A172 (cell line): ENCODE measurements at places on chromosomes 7 and 10. TPM values are rescaled to one million over a fixed set of nuclear protein-coding genes. Genes with fewer than 3 reads are reported as not detected.

SPDYE5 gene
- total RNA-seq: not detected in 2 replicates

GRCh38 chr10:87660484-87661133 is 931 bp downstream of the PAPSS2 start:
- peak; percentile 59 for DNase-seq

DNA sequence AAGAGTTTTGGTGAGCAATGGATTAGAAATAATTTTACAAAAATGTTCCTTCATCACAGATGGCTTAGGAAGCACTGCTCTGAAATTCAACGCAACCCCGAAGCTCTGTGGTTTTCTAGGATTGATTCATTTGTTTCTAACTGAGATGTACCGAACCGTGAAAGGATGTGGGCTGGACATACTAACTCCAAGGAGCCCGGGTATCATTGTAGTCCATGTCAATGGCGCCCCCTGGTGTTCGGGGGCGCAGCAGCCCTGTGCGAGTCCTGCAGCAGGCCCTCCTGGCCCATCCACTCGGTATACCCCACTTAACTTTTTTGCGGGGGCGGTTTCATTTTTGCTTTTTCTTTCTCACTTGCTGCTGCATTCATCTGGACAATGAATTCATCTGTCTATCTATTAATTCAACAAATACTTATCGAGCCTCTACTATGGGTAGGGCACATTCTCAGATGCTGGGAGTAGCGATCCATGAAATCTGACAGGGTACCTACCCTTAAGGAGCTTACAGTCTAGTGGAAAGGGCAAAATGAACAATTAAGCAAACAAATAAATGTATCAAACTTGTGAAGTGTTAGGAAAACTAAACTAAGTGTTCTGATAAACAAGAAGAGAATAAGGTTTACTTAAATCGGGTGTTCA is 25.2 kb upstream of the ITPRID1 start:
- DNase-seq: peak; percentile 71

NOS3 gene
- 0.74 and 2.5 TPM in 2 replicates for total RNA-seq

DNA sequence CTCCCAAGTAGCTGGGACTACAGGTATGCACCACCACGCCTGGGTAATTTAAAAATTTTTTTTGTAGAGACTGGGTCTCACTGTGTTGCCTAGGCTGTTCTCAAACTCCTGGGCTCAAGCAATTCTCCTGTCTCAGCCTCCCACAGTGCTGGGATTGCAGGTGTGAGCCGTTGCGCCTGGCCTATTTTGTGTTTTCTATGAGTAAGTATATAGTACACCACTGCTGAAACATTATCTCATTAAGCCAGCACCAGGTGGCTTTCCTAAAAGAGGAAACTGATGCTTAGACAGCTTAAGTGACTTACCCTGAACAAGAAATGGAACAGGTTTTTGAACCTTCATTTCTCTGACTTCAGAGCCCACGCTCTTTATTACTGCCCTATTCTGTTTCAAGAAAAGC is 7.8 kb upstream of the PTPN12 start:
- DNase-seq: no peak

DNA sequence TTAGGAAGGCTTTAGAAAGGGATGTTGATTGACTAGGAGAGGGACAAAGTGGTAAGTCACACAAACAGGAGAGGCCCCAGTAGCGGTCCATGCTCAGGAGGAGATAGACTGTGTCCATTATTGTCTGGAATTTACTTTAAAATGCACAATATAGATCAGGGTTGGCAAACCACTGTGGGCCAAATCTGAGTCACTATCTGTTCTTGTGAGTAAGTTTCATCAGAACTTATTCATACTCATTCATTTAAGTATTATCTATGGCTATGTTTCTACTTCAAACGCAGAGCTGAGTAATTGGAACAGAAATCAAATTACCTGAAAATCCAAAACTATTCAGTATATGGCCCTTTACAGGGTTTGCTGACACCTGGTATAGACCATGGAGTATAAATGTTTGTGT is 166.5 kb downstream of the COL28A1 start:
- DNase-seq: no peak

IDI2 gene
- total RNA-seq: not detected in 2 replicates

TMEM213 gene
- total RNA-seq: not detected in 2 replicates

PAPOLB gene
- total RNA-seq: not detected in 2 replicates

PRKAR2B gene
- 13.9 and 14.2 TPM in 2 replicates for total RNA-seq

CFAP70 gene
- total RNA-seq: 0.36 and 0.72 TPM in 2 replicates

GRCh38 chr10:35520996-35521395 is 84.1 kb upstream of the GJD4 start:
- no peak for DNase-seq

DNA sequence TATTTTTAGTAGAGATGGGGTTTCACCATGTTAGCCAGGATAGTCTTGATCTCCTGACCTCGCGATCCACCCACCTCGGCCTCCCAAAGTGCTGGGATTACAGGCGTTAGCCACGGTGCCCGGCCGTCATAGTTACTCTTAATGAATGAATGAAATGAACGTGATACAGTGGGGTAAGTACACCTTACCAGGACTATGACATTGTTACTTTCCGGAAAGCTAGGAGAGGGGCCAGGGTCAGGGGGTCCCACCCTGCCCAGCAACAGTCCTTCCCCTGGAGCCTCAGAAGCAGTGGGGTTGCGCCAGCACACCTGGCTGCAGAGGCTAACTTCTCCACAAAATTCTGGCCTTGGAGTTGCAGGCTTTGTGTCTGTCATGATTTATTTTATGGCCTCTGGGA is 21.4 kb downstream of the VSTM4 start:
- no peak for DNase-seq

CTTNBP2 gene
- not detected in 2 replicates for total RNA-seq

UNC5B gene
- 2.3 and 4.6 TPM in 2 replicates for total RNA-seq

DNA sequence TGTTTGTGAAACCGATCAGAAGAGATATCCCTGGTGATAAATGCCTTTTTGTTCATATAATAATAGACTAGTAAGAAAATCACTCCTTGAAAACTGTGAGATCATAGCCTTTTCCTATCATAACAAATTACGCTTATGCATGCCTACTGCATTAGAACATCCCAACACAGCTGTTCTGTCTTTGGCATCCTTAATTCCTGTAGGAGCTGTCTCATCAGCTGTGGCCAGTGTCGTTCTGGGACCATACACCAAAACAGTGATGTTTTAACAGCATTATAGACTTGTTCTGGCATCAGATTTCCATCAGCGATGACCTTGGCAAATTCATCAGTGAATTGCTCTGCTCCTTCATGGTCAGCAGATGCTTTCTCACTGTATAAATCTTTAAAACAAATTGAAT is 423.6 kb upstream of the LRGUK start:
- peak; percentile 42 for DNase-seq

CDK1 gene
- 230 and 248 TPM in 2 replicates for total RNA-seq

DNA sequence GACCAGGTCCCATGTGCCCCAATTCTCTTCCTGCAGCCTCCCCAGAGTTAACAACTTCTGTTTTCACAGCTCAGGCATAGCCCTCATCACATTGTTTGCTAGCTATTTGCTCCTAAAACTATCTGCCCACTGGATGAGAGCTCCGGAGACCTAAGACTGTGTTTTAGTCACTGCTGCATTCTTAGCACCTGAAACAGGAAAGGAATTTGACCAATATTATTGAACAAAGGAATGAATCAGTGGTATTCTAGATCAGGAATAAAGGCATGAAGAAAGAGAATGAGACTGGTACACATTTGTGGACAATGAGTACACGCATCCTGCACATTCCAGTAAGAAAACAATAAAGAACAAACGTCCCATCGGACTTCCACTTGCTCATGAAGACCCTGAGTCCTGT is 54.8 kb downstream of the PPP1R17 start:
- no peak for DNase-seq

DNA sequence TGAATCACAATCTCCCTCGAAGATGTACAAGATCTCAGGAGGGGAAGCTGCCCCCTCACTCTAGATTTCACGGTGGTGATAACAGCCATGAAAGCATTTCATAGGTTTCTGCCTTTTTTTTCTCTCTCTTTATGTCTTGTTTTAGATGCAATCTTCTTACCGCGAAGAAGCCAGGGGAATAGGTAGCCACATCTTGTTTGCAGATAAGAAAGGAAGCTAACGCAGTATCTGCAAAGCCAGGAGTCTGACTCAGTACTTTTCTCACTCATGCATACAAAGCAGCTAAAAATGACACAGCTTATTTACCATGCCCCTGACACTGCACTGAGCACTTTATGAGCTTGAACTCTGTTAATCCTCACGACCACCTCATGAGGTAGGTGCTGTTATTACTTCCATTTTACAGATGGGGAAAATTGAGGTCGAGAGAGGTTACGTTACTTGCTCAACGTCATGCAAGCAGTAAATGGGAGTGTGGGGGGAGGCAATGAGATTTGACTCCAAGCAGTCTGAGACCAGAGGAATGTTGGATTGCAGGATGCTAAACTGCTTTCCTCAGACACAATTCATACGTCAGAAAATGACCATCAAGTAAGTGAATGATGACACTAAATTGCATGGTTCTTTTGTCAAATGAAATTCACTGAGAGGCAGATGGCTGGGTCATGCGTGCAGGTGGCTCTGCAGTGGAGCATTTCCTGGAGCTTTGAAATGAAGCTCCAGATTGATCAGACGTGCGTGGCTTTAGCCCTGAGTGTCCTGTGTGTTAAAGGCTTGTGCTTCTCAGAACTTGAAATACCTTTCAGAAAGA is 3.3 kb downstream of the MAP3K8 start:
- DNase-seq: peak; percentile 59

DNA sequence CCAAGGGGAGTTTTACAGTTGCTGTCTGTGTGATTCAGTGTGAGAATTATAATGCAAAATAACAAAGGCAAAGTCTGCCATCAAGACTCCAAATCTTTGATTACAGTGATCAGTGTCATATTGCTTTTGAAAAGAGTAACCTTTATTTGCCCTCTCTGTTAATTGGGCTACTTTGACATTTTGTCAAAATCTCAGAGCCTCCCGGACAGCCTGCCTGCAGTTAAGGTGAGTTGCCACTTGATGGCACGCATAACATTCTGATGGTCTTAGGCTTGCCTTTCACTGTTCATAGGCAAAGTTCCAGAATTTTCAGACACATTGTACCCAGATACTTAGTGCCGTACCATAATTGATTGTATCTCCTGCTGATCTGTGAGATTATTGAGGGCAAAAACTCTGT is 253.5 kb downstream of the ABCA13 start:
- DNase-seq: peak; percentile 44

DNA sequence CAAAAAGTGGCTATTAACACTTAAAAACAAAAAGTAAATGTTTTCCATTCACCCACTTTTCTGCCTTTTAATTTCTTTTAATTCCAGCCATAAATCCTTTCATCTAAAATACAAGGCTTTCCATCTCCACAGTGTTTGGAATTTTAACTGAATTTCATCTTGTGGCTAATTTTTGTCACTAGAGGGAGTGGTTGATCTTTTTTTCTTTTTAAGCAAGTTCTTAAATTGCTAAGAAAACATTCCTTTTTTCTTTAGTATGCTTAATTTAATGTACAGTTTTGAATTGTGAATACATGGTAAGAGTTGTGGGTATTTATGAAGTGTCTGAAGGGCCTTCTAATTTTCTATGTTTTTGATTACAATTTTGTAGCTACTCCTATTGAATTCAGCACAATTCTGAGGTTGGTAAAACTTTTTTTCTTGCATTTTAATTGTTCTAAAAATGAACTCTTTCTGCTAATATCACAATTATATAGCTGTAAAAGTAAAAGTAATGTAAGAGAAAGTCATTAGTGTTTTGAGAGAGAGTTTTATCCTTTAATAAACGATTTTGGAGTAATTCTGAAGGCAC is 54.9 kb upstream of the ANK3 start:
- peak; percentile 40 for DNase-seq

GRCh38 chr7:29844559-29844958 is 38.3 kb downstream of the WIPF3 start:
- DNase-seq: no peak

TMEM196 gene
- total RNA-seq: not detected in 2 replicates

C7orf57 gene
- 0.62 and 1.6 TPM in 2 replicates for total RNA-seq

- DNase-seq: no peak
Observed at GRCh38 chr7:134502463-134503371, 24.6 kb upstream of the AKR1B10 start.

DNA sequence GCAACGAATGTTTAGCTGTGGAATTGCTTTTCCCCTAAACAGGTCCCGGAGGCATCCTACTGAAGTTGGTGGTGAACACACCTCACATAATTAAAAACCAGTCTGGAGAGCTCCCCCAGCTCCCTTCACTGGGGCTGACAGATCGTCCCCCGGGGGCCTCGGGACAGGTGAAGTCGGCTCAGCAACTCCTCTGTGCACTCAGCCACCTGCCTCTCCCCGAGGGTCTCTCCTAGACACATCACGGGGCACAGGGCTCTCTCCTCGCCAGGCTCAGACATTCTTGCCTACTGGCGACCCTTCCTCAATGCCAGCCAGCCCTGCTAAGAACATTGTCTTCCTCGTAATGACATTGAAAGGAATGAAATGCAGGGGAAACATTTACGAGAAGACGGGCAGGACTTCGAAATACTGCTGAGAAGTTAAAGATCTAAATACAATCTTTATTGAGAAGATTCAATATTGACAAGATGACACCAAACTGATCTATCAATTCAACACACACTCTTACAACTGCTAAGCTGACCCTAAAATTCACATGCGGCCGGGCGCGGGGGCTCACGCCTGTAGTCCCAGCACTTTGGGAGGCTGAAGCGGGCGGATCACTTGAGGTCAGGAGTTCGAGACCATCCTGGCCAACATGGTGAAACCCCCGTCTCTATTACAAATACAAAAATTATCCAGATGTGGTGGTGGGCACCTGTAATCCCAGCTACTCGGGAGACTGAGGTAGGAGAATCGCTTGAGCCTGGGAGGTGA is 88.1 kb upstream of the DNAAF5 start:
- no peak for DNase-seq

DNA sequence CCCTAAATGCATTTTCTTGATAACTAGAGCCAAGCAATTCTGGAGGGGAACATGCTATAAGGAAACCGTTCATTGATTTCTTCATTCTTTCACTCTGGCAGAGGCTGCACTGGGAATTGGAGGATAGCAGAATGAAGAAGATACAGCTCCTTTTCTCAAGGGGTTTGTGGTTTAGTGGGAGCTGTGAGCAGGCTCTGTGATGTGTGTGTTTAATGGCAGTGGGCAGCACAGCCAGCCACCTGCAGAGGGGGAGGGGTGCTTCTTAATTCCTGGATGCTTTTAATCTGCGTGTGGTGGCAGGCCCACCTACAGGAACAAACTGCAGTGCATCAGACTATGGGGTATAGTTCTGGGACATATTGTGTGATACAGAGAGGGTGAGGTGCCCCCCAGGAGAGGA is 31.9 kb downstream of the RPS24 start:
- DNase-seq: no peak
